ENCODE measurements at places on chromosomes 4 and X.

- DNase-seq = no peak
Observed at GRCh38 chr4:107744532-107744931, 24.5 kb upstream of the PAPSS1 start.

- no peak for DNase-seq
Observed at GRCh38 chrX:74923942-74924448, 1.3 kb downstream of the NEXMIF start.

GRCh38 chrX:81278616-81279015 lies 76.7 kb downstream of the SH3BGRL start:
- no peak for DNase-seq

DNA sequence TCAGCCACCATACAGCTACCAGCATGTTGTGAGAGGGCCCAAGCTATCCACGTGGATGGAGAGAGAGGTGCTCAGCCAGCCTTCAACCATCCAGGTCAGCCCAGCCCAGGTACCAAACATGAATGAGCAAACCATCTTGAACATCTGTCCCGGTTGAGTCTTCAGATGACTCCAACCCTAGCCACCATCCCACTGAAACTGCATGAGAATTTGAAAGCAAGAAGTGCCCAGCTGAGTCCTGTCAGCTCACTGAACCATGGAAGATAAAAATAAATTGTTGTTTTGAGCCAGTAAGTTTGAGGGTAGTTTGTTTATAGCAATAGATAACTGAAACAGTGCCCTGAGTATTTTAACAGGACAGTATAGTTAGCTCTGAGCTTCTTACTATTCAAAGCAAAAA lies 7.3 kb upstream of the SEL1L3 start:
- DNase-seq = no peak

- no peak for DNase-seq
Observed at GRCh38 chr4:109296527-109296926, 5.9 kb downstream of the COL25A1 start.

DNA sequence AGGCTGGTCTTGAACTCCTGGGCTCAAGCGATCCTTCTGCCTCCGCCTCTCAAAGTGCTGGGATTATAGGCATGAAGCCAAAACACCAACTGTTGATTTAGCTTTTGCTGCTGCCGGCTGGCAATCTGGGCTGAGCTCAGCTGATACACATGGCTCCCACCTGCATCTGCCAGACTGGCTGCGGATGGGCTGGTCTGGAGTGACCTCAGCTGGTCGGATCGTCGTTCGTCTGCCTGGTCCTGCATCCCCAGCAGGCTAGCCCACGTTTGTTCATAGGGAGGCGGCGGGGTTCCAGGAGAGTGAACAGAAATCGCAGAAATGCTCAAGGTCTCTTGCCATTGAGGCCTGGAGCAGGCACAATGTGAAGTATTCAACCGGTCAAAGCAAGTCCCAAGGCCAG lies 74.4 kb upstream of the DDX3X start:
- DNase-seq = no peak

- DNase-seq = no peak
Observed at GRCh38 chrX:101220662-101221260, 1.2 kb downstream of the DRP2 start.

- DNase-seq = no peak
Observed at GRCh38 chr4:184382189-184382846, 92.0 kb downstream of the IRF2 start.

DNA sequence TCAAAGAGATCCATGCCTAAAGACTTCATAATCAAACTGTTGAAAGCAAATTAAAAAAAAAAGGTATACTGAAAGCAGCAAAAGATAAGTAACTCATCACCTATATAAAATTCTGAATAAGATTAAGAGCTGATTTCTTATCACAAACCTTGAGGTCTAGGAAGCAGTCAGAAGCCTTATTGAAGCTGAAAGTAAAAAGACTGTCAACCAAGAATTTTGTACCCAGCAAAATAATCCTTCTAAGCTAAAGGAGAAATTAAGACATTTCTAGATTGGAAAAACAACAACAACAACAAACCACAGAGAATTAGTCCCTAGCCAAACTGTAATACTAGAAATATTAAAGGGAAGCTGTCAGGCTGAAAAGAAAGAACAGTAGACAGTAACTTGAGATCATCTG lies 622.9 kb downstream of the PCDH7 start:
- no peak for DNase-seq

GRCh38 chrX:14015294-14015693 lies 14.4 kb downstream of the GEMIN8 start:
- DNase-seq = no peak

DNA sequence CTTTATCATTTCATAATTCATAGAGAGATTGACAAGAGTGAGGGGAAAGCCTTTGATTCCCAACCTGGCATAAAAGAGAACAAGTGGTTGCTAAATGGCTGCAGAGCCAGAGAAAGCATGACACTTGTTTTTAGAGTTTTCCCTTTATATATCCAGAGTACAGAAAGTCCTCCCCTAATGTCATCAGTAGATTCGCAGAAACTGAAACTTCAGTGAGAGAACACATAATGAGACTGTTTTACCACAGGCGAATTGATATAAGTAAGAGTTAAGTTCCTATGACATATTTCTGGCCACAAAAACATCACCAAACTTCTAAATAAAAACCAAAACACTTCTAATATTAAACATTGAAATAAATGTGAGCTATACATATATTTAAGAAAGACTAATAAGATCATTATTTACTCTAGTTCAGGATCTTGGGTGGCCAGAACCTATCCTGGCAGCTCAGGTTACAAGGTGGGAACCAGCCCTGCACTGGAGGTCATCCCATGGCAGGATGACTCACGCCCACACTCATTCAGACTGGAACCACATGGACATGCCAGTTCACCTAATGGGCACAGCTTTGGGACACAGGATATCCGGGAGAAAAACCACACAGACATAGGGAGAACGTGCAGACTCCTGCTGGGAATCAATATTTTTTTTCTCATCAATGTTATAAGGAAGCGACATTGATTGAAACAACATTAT lies 35.5 kb downstream of the NWD2 start:
- no peak for DNase-seq

DNA sequence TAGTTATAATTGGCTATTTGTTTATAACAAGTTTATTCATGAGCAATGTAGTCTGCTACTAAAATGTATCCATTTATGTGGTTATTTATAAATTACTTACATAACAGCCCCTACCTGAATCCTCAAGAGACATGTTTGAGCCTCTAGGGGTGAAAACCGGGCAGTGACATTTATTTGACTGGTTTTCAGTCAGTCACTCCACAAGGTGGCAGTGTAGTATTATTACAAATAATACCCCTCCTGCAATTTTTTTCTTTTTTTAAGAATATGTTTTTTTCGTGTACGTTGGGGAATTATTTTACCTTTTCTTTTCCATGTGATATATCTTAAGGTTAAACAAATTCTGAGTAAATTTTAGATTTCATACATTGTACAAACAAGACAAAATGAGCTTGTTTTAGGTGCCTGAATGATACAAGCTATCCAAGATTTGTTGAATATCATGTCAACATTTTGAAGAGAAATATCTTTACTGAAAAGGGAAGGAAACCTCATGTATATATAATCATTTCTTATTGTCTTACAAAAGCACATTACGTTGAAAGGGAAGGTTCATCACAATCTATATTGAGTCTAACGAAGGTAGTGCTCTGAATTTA lies 598.7 kb upstream of the TECRL start:
- DNase-seq = no peak

DNA sequence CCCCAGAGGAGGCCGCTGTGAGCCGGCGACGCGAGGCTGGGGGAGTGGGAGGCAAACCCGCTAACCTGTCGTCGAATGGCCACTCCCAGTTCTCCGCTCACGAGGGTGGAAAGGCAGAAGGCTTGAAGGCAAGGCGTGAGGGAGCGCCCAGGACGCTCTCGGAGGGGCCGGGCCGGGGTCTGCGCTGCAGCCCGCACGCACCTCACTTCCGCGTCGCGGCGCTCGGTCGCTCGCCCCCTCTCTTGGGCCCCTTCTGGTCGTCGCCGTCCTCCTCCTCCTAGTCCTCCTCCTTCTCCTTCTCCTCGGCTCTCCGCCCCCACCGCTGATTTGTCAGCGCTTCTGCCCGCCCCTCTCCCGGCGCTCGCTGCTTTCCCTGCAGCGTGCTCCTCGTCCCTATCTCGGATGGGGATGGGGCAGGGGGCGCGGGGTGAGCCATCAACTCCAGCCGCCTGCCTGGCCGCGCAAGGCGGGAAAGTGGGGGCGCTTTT lies at the start of gene SNCA:
SNCA (minus strand) TSS at position 265 of the 488 bp plus-strand sequence. CDS start 1,494 bp downstream, outside the sequence.
- peak; percentile 16 for DNase-seq

DNA sequence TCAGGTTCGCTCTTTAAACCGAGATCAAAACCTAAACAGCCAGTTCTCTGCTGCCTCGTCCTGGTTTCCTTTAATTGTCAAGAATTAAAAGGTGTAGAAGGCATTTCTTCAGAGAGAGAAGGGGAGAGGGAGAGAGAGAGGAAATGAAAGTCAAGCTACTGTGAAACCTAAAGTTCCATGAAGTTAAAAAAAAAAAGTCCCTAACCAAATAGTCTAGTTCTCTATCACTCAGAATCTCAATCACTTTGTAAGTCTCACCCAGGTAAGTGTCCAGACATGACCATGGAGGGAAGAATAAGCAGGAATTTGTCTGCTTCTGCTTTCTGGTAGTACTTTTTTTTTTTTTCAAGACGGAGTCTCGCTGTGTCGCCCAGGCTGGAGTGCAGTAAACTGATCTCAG lies 18.8 kb upstream of the SMIM14 start:
- no peak for DNase-seq

DNA sequence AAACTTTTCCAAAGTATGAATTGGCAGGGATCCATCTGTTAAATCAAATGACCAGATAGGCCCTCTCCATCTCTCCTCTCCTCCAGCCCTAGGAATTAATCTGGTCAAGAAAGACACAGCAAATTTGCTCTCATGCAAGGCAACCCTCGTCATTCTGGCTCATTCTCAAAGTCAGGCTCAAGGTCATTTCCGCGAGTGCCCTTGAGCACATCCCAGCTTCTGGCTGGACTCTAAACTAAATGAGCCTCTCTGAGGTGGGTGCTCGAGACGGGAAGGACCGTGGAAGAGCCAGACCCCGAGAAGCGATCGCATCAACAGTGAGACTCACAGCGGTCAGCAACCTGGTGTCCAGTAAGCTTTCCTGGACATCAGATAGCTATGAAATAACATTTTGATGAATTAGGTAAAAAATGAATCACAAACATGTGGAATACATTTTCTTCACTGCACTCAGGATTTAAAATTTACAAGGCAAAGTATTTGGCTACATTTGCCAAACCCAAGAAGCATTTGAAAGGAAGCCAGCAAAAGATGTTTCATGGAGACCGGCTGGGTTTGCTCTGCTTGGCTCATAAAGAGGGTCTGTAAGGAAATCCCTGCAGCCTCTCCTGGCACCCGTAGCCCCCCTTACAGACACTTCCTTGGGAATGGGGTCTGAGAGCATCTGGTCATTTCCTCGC lies 121.0 kb downstream of the ENPP6 start:
- no peak for DNase-seq

DNA sequence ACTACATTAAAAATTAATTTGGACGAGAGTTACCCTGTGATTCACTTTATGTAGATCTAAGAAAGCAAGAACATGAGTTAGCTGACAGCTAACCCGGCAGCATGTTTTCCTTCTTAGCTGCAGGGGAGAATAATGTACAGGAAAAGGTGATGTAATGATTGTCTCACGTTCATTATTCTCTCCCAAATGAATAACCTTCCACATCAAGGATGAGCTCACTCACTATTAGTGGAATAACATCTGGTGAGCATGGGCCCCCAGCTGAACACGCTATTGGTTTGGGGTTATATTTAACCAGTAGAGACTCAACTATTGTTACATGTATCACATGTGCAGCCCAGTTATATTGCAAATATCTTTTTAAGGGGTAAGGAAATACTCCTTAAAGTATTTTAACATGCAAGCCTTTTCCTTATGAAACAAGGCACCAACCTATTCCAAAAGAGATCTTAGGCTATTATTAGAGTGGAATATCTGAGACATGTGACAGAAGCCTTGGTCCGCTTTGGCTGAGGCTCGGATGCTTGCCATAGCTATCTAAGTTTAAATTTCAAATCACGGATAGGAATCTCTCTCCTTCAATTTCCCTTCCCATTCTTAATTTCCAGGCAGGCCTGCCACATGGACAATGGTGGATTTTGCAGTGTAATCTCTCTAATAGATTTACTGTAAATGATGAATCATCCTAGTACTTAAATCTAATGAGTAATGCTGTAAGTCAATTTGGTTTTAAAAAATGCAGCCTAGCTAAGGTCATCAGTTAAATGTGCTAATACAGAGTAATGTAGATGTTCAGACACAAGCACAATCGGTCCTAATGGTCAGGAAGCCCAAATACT lies 99.0 kb upstream of the OTUD4 start:
- DNase-seq = no peak

GRCh38 chrX:12239356-12240082 lies 101.2 kb downstream of the FRMPD4 start:
- DNase-seq = no peak

- DNase-seq = no peak
Observed at GRCh38 chr4:52983563-52984303, 121.6 kb downstream of the RASL11B start.

DNA sequence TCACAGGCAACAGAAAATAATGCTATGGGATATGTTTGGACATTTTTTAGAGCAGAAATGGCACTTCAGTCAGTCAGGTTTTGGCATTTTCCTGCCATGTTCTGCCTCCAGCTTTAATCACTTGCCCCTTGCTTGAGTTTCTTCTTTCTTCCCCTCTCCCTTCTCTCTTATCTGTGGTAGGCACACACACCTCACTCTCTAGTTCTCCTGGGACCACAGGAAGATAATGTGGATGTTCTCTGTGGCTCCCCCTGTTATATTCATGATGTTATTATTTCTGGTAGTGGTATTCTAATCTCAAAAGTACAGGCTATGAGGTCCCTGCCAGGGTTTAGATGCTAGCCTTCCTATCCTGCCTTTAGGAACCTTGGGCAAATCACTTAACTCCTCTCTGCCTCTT lies 5.2 kb downstream of the HADH start:
- DNase-seq = no peak

DNA sequence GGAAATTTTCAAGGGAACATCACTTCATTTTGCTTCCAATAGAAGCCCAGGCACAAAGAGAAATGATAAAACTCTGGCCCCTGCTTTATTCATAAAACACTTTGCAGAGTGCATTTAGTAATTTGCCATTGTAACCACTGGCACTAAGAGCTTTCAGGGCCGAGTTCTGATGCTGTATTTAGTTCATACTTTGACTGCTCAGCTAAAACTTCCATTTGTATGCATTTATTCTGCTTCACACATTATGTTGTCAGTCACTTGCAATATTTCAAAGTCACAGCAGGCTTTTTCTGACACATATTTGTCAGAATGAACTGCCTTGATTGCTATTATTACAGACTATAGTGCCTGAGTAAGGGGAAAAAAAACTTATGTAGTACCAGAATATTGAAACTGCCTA lies 174.3 kb upstream of the ATOH1 start:
- DNase-seq = no peak

DNA sequence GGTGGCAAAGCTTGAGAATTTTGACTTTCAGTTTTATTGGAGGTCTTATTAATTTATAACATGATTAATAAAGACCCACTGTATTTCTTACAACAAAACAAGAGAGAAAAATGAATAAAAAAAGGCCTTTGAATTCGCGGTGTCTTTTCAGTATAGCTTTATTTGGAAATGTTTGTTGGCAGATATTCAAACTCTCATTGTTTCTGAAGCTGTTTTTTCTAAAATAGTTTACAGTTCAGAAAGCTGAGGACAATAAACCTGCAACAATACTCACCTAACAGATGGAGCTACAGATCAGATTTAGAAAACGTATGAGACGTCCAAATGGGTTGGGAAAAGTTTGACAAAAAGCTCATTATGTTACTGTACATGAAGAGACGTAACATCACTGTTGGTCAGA lies 2.4 kb upstream of the SPARCL1 start:
- no peak for DNase-seq

All from stimulated activated CD8-positive, alpha-beta memory T cell treated with anti-CD3 and anti-CD28 coated beads, Interleukin-2, amount 100 ng/mL, for 48 hours (primary cell).